ENCODE measurements at places on chromosomes 3 and 15. TPM values are rescaled to one million over a fixed set of nuclear protein-coding genes. Genes with fewer than 3 reads are reported as not detected.
A peak's percentile ranks its signal among the peaks of the same experiment; 100 is the strongest.

DNA sequence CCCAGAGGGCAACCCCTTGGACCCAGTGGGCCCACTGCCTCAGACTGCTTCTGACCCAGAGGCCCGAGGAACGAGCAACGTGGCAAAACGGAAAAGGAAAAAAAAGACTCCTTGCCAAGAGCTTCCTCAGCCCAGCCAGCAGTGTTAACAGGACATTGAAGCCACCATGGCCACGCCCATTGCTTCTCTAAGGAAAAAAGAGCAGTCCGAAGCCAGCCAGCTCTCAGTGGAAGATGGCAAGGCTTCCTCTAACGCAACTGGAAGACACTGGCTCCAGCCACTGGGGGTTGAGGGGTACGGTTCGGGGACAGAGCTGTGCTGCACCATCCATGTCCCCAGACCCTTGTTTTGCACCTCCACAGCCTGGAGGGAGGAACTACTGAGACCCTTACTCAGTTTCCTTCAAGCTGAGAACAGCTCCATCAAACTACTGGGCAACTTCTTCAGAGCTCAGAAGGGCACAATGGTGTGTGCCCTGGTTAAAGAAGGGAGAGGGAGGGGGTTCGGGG is 10.7 kb downstream of the BMF start:
- peaks cover 56% of the 10 kb centered on the region for H3K4me1 ChIP-seq
- no peaks in the 10 kb centered on the region for H3K36me3 ChIP-seq
- H3K27ac ChIP-seq = peak overlapping the region; percentile 96
- H3K4me3 ChIP-seq = no peak overlapping the region
- no peaks in the 10 kb centered on the region for H3K27me3 ChIP-seq
- DNase-seq = no peak

- H3K27ac ChIP-seq = no peak overlapping the region
- no peaks in the 10 kb centered on the region for H3K4me1 ChIP-seq
- H3K4me3 ChIP-seq = no peak overlapping the region
- no peak for DNase-seq
- no peaks in the 10 kb centered on the region for H3K36me3 ChIP-seq
Measured at GRCh38 chr3:42701371-42702065, 1.1 kb downstream of the HHATL start.

DNA sequence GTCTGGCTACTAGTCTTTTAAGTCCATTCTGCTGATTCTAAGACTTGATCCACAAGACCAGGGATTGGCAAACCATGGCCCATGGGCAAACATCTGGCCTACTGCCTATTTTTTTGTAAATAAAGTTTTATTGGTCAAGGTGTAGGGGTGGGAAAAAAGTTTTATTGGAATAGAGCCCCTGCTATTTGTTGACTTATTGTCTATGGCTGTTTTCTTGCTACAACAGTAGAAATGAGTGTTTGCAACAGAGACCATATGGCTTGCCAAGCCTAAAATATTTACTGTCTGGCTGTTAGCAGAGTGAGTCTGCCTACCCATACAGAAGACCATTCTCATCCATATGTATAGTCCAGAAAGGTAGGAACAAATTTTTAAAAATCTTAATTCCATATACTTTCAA is 106.4 kb downstream of the PTPRG start:
- no peak for DNase-seq
- H3K4me3 ChIP-seq = no peak overlapping the region
- H3K4me1 ChIP-seq = peaks cover 11% of the 10 kb centered on the region
- no peaks in the 10 kb centered on the region for H3K36me3 ChIP-seq
- H3K27ac ChIP-seq = no peak overlapping the region

DNA sequence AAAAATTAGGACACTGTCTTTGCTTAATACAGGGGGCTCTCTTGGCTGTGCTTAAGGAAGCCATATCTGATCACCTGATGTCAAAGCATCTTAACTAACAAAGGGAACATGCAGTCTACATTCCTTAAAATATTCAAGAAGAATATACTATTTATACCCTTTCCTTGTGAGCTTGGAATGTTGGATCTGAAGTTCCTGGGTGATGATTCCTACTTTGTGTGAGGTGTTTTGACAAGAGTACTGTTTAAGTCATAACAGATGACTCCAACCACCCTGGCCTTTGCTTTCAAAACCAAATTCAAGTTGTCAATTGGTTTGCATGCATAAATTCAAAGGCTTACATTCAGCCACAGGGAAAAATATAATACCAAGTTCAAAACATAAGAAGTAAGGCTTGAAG is 862.7 kb upstream of the SEMA6D start:
- no peaks in the 10 kb centered on the region for H3K4me1 ChIP-seq
- H3K4me3 ChIP-seq = no peak overlapping the region
- DNase-seq = peak; percentile 1
- H3K27me3 ChIP-seq = no peaks in the 10 kb centered on the region
- H3K36me3 ChIP-seq = no peaks in the 10 kb centered on the region

- no peak overlapping the region for H3K4me3 ChIP-seq
- peaks cover 28% of the 10 kb centered on the region for H3K36me3 ChIP-seq
- no peaks in the 10 kb centered on the region for H3K27me3 ChIP-seq
- no peak overlapping the region for H3K27ac ChIP-seq
Measured at GRCh38 chr15:70060993-70061305, 36.8 kb downstream of the TLE3 start.

DNA sequence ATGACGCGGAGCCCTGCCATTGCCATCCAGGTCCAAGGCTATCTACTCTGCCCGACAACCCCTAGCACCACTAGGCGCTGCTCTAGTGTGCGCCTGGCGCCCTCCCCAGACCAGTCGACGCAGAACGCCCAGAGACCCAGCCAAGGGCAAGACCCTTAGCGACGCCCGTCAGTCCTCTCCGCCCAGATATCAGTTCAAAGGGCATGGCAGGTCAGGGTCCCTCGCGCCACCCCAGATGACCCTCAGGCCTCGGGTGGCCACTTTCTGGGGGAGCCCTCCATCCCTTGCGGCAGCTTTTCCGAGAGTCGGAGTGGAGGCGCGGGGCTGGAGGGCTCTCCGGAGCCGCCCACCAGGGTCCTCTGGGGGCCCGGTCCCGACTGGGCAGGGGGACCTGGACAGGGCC is 371 bp upstream of the CLSTN2 start:
- peak; percentile 40 for DNase-seq
- H3K36me3 ChIP-seq = no peaks in the 10 kb centered on the region
- no peak overlapping the region for H3K27ac ChIP-seq
- H3K27me3 ChIP-seq = peaks cover 21% of the 10 kb centered on the region
- peak overlapping the region; percentile 63 for H3K4me3 ChIP-seq
- peaks cover 7% of the 10 kb centered on the region for H3K4me1 ChIP-seq

- H3K27ac ChIP-seq = no peak overlapping the region
- no peaks in the 10 kb centered on the region for H3K36me3 ChIP-seq
- DNase-seq = no peak
Measured at GRCh38 chr15:27855137-27855536, 244.0 kb downstream of the OCA2 start.

- no peak overlapping the region for H3K27ac ChIP-seq
- H3K27me3 ChIP-seq = no peaks in the 10 kb centered on the region
- no peaks in the 10 kb centered on the region for H3K4me1 ChIP-seq
- peaks cover 64% of the 10 kb centered on the region for H3K36me3 ChIP-seq
- DNase-seq = no peak
Measured at GRCh38 chr3:47870702-47871260, 67.8 kb downstream of the DHX30 start.

- no peaks in the 10 kb centered on the region for H3K4me1 ChIP-seq
- no peak for DNase-seq
Measured at GRCh38 chr3:17510265-17510664, 232.2 kb downstream of the TBC1D5 start.

DNA sequence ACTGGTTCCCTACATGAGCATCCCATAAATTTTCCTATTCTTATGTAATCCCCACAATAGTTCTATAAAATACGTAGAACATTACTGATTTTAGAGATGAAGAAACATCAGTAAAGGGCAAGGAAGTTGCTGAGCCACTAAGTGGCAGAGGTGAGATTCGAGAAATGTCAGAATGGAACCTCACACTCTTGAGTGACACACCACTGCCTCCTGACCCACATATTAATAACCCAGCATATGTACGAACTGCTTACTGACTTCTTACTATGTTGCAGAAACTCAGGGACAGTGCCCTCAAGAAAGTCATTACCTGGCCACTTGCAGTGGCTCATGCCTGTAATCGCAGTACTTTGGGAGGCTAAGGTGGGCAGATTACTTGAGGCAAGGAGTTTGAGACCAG is 1022.4 kb downstream of the FHIT start:
- no peaks in the 10 kb centered on the region for H3K36me3 ChIP-seq
- no peak overlapping the region for H3K27ac ChIP-seq
- H3K4me1 ChIP-seq = no peaks in the 10 kb centered on the region

DNA sequence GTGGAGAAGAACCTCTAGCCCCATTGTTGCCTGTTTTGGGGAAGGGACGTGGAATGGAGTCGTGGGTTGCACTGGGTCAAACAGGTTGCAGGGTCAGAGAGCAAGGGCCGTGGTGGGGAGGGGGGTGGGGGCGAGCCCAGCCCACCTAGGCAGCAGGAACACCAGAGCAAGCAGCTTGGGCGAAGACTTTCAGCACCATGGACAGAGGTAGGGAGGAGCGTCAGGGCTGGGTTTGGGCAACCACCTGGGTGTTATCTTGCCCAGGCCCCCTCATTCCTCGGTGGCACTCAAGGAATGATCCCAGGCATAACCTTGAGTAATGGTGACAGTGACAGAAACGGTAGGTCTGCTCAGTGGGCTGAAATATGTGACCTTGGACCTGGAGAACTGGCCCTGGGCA is 45.9 kb upstream of the TMEM115 start:
- no peak for DNase-seq
- H3K4me1 ChIP-seq = no peaks in the 10 kb centered on the region
- H3K36me3 ChIP-seq = no peaks in the 10 kb centered on the region
- H3K27ac ChIP-seq = no peak overlapping the region
- no peak overlapping the region for H3K4me3 ChIP-seq
- H3K27me3 ChIP-seq = no peaks in the 10 kb centered on the region

- H3K4me1 ChIP-seq = peaks cover 49% of the 10 kb centered on the region
- no peaks in the 10 kb centered on the region for H3K27me3 ChIP-seq
- DNase-seq = no peak
- no peak overlapping the region for H3K27ac ChIP-seq
- no peaks in the 10 kb centered on the region for H3K36me3 ChIP-seq
Measured at GRCh38 chr3:114218578-114219185, 18.7 kb downstream of the ZNF80 start.

DNA sequence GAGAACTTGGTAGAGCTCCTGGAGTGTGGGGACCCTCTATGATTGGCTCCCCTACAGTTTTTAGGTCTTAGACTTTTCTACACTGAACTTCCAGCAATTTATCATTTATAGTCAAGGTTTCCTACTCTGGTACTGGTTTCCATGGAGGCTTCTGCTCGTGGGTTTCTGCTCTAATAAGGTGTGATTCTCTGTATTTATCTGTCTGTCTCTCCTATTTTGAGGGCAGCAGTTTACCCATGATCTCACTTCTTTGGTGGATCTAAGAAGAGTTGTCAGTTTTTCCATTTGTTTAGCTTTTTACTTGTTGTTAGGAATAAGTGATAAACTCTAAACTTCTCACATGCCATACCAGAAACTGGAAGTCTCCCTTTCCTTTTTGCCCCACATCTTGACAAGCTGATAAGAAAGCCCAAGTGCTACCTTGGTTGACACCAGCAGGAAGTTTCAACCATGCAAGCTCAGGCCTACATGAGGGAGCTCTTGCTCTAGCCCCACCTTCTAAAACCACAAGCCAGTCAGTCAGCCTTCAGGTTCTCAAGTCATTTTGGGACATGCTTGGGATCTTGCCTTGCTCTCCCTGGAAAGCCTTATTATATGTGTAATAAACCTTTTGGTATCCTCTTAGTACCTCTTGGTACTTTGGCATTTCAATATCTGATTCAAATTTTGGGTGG is 10.0 kb downstream of the TIMMDC1 start:
- H3K4me1 ChIP-seq = no peaks in the 10 kb centered on the region
- H3K4me3 ChIP-seq = no peak overlapping the region
- peaks cover 21% of the 10 kb centered on the region for H3K36me3 ChIP-seq
- DNase-seq = no peak

DNA sequence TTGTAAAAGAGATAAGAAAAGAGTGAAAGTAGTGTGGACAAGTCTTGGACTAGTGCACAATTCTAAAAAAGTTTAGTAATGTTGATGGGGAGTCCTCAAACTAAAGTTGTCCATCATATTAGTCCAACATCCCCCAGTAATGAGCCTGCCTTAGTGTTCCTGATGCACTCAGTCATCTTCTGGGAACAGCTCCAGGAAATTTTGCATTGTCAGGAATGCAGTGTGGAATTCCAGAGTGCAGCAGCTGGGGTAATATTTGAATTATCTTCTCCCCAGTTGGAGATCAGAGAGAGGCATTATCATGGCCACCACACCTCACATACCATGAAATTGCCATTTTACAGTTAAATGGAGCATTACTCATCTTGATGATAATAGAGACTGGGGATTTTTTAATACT is 528.8 kb upstream of the NAALADL2 start:
- peak overlapping the region; percentile 51 for H3K27ac ChIP-seq
- H3K4me1 ChIP-seq = peaks cover 20% of the 10 kb centered on the region
- peak; percentile 93 for DNase-seq
- no peaks in the 10 kb centered on the region for H3K36me3 ChIP-seq
- no peak overlapping the region for H3K4me3 ChIP-seq

DNA sequence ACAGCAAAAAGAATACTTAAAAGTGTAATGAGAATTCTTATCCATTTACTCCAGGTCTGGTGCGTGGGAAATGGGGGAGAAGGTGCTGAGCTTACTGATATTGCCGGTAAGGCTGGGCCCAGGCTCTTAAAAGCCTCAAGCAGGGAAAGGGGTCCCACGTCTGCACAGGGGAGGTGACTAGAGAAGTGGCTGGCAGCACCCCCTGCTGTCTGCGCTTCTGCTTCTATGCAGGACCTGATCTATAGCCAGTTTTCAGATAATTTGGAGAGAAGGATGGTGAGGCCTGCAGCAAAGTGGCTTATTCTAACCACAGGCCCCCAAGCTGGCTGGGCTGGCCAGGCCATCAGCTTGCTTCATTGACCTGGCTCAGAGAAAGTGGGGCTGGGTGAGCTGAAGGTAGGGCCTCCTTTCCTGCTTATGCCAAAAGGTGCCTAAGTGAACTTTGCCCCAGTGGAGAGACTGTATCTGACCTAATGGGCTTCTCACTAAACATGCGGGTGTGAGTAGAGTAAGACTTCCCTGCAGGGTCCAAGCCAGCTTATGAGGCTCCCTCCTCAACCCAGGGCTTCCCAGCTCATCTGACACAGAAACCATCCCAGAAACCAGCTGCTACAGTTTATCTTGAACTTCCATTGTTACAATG is 30.9 kb upstream of the ATP1B3 start:
- no peak overlapping the region for H3K27ac ChIP-seq
- no peaks in the 10 kb centered on the region for H3K36me3 ChIP-seq
- no peak overlapping the region for H3K4me3 ChIP-seq
- peaks cover 10% of the 10 kb centered on the region for H3K4me1 ChIP-seq
- H3K27me3 ChIP-seq = no peaks in the 10 kb centered on the region

DNA sequence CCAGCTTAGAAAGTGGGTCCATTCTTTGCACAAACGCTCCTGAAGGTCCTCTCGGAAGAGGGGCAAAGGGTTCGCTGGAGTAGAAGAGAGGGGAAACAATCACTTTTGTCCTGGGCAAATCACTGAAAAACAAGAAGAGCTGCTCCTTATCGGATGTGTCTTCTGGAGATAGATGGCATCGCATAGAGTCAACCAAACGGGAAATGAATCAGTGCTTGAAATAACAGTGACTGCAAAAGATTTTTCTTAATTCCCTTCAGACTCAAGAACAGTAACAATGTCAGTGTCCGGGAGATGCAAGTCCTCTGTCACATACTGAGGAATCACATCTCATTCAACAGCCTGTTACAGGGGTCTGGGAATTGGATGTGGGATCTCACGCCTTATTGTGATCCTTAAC is 78.8 kb upstream of the PCSK6 start:
- no peaks in the 10 kb centered on the region for H3K27me3 ChIP-seq
- H3K4me3 ChIP-seq = no peak overlapping the region
- no peaks in the 10 kb centered on the region for H3K36me3 ChIP-seq
- peaks cover 11% of the 10 kb centered on the region for H3K4me1 ChIP-seq

The UNC13C gene
- 0.18 TPM for total RNA-seq

The FNDC3B gene
- 327 TPM for total RNA-seq

The CLDN16 gene
- 0.50 TPM for total RNA-seq

The C2CD4B gene
- not detected for total RNA-seq

The GOLGA8H gene
- total RNA-seq = 0.32 TPM

The GOLGA8O gene
- 1.2 TPM for total RNA-seq

The CSPG5 gene
- 1.2 TPM for total RNA-seq

The ADGRG7 gene
- total RNA-seq = not detected

All from astrocyte (in vitro differentiated cells and primary cell).